HFFc6 (cell line): ENCODE measurements at places on chromosomes 4 and X.

- no peak for DNase-seq
Observed at GRCh38 chr4:42541647-42542046, 115.3 kb downstream of the ATP8A1 start.

DNA sequence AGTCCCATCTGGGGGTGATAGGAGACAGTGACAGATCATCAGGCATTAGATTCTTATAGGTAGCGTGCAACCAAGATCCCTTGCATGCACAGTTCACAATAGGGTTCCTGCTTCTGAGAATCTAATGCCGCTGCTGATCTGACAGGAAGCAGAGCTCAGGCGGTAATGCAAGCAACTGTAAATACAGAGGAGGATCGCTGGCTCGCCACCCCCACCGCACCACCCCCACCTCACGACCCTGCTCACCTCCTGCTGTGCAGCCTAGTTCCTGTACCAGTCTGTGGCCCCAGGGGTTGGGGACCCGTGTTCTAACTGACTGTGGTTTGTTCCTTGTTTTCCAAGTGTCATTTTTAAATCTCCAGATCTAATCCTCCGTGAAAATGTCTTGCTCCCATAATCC lies 89.0 kb upstream of the MAPK10 start:
- no peak for DNase-seq

DNA sequence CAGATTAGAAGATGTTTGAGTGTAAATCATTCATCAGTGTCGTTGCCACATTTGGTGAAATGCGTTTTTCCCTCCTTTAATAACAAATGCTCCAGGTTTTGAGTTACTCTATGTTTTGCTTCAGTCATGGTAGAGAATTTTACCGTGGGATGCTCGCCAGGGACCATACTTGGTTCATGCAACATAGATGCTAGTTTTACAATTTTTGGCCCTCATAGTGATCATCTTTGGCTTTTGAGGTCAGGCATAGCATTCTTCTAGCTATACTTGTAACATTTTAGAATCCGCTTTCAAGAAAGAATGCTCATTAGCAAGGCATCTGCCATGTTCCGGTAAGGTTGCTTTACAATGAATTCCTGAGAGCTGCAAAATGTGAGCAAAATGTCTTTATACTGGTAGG lies 147.2 kb downstream of the SPCS3 start:
- DNase-seq: peak; percentile 83

DNA sequence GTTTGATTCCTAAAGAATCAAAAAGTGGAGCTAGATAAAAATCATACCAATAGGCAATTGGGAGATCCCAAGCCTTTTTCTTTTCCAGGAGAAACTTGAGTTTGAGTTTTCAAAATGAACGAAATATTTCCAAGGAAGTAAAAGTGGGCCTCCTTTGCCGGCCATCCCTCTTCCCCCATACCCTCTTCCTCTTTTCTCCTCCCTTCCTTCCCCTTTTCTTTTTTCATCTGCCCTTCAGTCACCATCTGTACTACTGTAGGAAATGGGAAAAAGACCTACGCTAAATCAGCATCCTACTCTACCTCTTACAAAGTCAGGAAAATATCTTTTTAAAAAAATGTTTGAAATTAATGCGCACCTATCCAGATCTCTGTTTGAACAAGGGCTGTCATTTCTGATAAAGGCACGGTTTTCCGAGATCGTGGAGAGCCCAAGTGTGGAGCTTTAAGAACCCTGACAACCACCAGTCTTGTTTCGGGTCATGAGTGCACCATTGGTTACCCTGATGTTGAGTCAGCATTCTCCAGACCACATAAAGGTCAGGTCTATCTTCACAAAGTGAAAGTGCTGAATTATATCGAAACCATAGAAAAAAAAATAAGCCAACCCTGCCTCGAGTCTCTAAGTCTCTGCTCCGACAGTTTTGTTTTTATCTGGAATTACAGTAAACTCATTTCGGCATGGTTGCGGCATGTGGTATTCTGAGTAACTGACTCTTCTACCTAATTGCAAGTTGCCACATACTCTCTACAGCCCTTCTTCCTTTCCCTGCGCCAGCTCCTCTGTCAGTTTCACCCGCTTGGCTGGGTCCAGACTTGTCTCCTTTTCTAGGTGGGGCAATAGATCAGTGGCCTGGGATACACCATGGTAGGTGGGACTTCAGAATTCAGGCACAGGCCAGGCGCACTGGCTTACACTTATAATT lies 140.2 kb upstream of the KLF3 start:
- no peak for DNase-seq

DNA sequence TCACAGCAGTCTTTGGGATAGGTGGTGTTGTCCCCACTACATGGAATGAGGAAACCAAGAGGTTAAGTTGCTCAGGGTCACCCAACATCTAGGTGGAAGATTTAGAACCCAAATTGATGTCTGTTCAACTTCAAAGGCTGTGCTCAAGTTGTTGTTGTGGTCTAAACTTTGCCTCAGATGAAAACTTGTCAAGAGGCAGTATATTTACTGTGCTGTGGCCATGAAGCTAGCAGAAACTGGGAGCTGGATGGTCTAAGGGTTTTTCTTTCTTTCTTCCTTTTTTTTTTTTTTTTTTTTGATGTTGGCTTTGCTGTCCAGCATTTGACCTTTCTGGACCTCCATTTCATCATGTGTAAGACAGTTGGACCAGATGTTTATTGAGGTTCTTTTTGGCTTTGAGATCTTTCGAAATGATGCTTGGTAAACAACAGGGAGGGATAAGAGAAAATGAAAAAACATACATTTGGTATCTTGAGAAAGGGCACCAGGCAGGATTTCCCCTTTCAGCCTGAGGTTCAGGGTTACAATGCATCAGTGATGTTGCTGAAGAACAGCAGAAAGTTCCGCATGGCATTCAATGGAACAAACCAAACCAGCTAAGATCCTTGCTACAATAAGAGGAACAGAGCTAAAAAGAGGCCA lies 166.2 kb upstream of the RPS6KA3 start:
- no peak for DNase-seq

GRCh38 chrX:47817421-47817820 lies 19.3 kb upstream of the ZNF81 start:
- DNase-seq: no peak
